Naive thymus-derived CD4-positive, alpha-beta T cell (primary cell): ENCODE measurements at places on chromosomes 11 and 22. TPM values are rescaled to one million over a fixed set of nuclear protein-coding genes. Genes with fewer than 3 reads are reported as not detected.

KCNJ11 gene
- 0.24 TPM for total RNA-seq

DNA sequence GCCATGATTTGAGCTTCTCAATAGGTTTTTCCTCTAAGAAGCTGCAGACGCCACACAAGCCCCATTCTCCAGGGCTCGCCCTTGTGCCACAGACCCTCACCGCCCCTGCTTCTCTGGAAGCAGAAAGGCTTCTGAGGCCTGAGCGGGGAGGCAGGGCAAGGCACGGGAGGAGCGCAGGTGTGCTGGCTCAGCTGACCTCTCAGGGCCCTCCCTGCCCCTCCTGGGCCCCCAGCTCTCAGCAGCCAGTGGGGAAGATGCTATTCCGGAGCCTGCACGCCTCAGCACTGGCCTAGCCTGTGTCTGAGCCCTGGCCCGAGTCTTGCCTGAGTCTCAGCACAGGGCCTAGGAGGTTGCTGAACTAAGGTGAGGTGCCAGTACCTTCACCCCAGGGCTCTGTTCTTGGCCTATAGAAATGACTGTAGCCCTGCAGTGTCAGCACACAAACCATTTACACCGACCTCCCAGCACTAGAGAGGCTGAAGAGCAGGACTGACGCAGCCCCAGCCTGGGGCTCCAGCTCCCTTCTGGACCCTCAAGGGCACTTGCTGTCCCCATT, 47.1 kb upstream of the LMO1 start:
- H3K36me3 ChIP-seq, result no peaks in the 10 kb centered on the region
- no peak overlapping the region for H3K27ac ChIP-seq
- H3K4me3 ChIP-seq, result no peak overlapping the region

GAB4 gene
- not detected for total RNA-seq

DNA sequence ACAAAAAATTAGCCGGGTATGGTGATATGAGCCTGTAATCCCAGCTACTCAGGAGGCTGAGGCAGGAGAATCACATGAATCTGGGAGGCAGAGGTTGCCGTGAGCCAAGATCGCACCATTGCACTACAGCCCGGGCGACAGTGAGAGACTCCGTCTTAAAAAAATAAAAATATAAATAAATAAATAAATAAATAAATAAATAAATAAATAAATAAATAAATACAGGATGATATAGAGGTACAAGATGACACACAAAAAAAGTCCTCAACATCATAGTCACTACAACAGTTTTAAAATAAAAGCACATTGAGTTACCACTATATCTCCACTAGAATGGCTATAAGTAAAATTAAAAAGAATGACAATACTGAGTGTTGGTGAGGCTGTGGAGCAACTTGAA, 97.8 kb downstream of the ALX4 start:
- H3K4me1 ChIP-seq, result no peaks in the 10 kb centered on the region
- no peaks in the 10 kb centered on the region for H3K27me3 ChIP-seq
- DNase-seq, result no peak
- no peak overlapping the region for H3K4me3 ChIP-seq
- no peak overlapping the region for H3K27ac ChIP-seq

DNA sequence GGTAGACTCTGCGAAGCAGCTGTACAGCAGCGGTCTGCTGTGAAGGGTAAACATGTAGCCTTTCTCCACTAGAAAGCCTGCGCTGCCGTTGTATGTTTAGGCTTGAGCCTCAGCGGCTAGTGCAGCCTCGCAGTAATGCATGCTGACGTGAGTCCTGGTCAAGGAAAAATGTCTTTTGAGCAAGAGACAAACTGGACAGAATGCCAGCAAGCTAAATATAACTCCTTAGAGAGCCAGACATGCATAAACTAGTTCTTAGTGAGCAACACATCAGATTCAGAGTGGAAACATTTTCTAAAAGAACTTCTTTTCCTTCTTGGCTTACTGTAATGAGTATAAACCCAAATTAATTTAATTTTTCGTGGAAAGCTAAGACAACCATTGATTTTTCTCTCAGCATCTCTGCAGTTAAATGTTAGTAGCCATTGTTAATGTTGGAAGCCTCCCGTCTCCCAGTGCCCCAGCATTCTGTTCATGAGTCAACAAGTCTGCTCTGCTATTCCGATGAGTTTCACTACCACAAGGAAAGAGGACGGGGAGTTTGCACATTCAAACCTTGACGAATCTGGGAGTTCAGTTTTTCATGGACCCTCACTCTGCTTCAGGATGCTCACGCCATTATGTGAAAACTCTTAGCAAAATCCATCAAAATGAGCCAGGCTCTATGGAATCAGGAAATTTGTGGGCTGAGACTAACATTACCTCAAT, 51.4 kb downstream of the JAM3 start:
- DNase-seq, result no peak
- no peaks in the 10 kb centered on the region for H3K4me1 ChIP-seq
- H3K27me3 ChIP-seq, result no peaks in the 10 kb centered on the region
- no peaks in the 10 kb centered on the region for H3K36me3 ChIP-seq

DNA sequence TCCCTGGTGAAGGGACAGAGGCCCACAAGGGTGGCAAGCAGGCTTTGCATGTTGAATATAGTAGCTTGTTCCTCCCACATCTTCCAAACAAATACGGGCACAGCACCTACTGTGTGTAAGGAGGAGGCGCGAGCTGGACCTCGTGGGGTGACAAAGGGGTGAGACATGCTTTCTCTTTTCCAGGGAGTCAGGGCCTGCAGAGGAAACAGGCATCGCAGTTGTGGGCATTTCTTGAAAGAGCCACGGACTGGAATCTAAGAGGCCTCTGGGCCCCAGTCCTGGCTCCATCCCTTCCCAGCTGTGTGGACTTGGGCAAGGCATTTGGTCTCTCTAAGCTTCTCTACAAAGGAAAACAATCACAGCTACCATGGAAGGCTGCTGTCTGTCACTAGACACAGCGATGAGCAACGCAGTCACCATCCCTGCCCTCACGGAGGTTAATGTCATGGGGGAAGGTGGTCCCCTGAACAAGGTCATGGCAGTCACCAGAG, 13.0 kb upstream of the CDC42EP1 start:
- H3K36me3 ChIP-seq, result no peaks in the 10 kb centered on the region
- no peak overlapping the region for H3K27ac ChIP-seq
- no peak for DNase-seq
- no peaks in the 10 kb centered on the region for H3K27me3 ChIP-seq
- no peak overlapping the region for H3K4me3 ChIP-seq
- no peaks in the 10 kb centered on the region for H3K4me1 ChIP-seq

DNA sequence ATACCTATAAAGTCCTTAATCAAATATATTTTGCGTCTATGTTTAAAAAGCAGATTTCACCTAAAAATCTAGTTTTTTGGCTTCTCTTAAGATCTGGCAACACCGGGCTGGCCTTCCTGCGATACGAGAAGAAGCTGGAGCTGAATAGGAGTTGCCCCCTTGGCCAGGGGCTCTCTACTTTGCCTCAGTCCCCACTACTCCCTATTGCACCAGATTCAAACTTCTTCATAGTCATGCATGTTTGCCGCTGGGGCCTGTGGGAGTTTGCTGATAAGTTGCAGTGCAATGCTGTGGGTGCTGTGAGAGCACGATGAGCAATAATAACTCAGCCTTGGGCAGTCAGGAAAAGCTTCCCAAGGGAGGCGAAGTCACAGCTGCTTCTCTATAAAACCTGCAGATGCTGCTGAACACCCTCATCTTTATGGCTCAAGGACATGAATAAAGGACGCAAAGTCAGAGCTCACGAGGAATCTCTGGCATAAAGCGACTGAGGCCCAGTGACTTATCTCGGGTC, 15.2 kb upstream of the EIF3D start:
- H3K27ac ChIP-seq, result no peak overlapping the region
- H3K27me3 ChIP-seq, result no peaks in the 10 kb centered on the region
- no peak for DNase-seq
- no peaks in the 10 kb centered on the region for H3K36me3 ChIP-seq

FIBIN gene
- total RNA-seq, result not detected in 2 replicates

GRCh38 chr11:103315248-103315647, 206.0 kb downstream of the DYNC2H1 start:
- H3K27ac ChIP-seq, result no peak overlapping the region
- no peak for DNase-seq
- no peaks in the 10 kb centered on the region for H3K27me3 ChIP-seq
- no peaks in the 10 kb centered on the region for H3K36me3 ChIP-seq
- no peaks in the 10 kb centered on the region for H3K4me1 ChIP-seq
- no peak overlapping the region for H3K4me3 ChIP-seq

DNA sequence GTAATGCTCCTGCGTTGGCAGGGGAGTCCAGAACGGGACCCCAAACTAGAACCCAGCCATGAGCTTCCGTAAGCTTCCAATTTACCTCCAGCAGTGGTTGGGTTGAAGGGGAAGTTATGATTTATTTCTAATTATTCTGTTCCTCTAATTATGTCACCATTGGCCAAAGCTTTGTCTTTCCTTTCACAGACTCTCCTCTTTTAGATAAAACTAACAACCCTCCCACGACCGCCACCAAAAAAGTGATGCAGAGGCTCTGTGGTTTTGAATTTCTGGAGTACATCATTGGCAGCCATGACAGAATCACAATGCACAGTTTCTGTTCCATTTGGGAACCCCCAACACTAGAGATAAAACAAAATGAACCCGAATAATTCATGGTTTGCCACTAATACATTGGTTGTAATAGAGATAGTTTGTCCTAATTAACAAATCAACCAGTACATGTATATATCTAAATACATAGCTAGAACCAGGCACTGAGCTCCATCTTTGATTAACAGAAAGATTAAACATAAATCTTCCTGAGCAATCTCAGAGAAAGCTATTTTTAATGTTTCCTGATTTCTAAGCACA, 64.3 kb downstream of the ETS1 start:
- peaks cover 18% of the 10 kb centered on the region for H3K36me3 ChIP-seq
- peak; percentile 70 for DNase-seq
- no peaks in the 10 kb centered on the region for H3K27me3 ChIP-seq

MGAT3 gene
- total RNA-seq, result 0.59 TPM

GRCh38 chr22:27283714-27284113, 517.8 kb downstream of the MN1 start:
- no peak for DNase-seq
- H3K36me3 ChIP-seq, result no peaks in the 10 kb centered on the region
- H3K4me1 ChIP-seq, result no peaks in the 10 kb centered on the region
- no peak overlapping the region for H3K27ac ChIP-seq
- H3K27me3 ChIP-seq, result no peaks in the 10 kb centered on the region

SCGB1D2 gene
- total RNA-seq, result not detected in 2 replicates

BAIAP2L2 gene
- 1.9 TPM for total RNA-seq

DNA sequence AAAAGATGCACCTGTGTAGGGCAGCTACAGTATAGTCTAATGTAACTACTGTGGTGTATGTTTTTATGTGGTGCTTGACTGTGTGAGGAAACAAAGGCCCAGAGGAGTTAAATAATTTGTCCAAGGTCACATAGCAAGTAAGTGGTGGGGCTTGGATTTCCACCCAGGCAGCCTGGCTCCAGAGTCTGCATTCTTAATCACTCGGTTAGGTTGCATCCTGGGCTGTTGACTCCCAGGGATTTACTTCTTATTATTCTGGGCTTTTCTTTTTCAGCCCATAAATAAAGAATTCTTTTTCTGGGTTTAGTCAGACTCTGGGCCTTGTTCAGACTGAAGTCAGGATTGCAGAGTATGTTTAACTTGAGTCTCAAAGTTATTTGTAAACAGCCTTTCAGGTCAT, 82.1 kb downstream of the ARHGAP42 start:
- no peak for DNase-seq
- no peak overlapping the region for H3K27ac ChIP-seq
- H3K4me3 ChIP-seq, result no peak overlapping the region
- H3K27me3 ChIP-seq, result no peaks in the 10 kb centered on the region
- H3K36me3 ChIP-seq, result no peaks in the 10 kb centered on the region

GRCh38 chr11:121448431-121448941, 3.6 kb upstream of the SORL1 start:
- H3K27ac ChIP-seq, result peak overlapping the region; percentile 83
- H3K4me3 ChIP-seq, result peak overlapping the region; percentile 15
- peaks cover 3% of the 10 kb centered on the region for H3K36me3 ChIP-seq

- H3K4me1 ChIP-seq, result no peaks in the 10 kb centered on the region
- no peak overlapping the region for H3K4me3 ChIP-seq
- no peak for DNase-seq
These were observed 45.0 kb upstream of the APOA1 start for GRCh38 chr11:116882386-116882785.

- no peaks in the 10 kb centered on the region for H3K36me3 ChIP-seq
- no peaks in the 10 kb centered on the region for H3K27me3 ChIP-seq
- H3K27ac ChIP-seq, result no peak overlapping the region
- no peaks in the 10 kb centered on the region for H3K4me1 ChIP-seq
These were observed 58.8 kb downstream of the MYO18B start for GRCh38 chr22:25800766-25801165.

DNA sequence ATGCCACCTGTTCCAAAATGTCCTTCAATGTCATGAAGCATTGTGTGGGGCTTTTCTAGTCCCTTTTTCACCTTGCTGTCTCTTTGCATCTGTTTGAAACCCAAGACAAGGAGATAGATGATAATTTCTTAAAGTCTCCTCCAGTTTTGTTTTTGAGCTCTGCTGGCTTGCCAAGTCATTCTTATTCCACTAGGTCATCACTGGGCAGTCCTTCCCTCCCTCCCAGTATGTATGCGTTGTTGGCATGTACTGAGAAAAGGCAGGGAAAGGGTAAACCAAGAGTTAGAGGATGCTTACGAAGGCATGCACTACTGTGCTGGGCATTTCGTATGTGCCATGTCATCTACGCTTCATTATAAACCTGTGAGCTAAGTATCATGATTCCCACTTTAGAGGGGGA, 78.6 kb downstream of the PARVA start:
- H3K4me1 ChIP-seq, result no peaks in the 10 kb centered on the region
- no peaks in the 10 kb centered on the region for H3K27me3 ChIP-seq
- no peak overlapping the region for H3K27ac ChIP-seq
- H3K36me3 ChIP-seq, result no peaks in the 10 kb centered on the region
- no peak for DNase-seq

XRCC6 gene
- total RNA-seq, result 270 and 280 TPM in 2 replicates

- H3K27me3 ChIP-seq, result no peaks in the 10 kb centered on the region
- H3K4me1 ChIP-seq, result peaks cover 27% of the 10 kb centered on the region
- no peak for DNase-seq
- H3K36me3 ChIP-seq, result no peaks in the 10 kb centered on the region
These were observed 18.8 kb downstream of the MYEOV start for GRCh38 chr11:69312453-69313404.

OR8D4 gene
- not detected for total RNA-seq

- H3K36me3 ChIP-seq, result no peaks in the 10 kb centered on the region
- no peak overlapping the region for H3K4me3 ChIP-seq
- H3K27me3 ChIP-seq, result no peaks in the 10 kb centered on the region
- no peaks in the 10 kb centered on the region for H3K4me1 ChIP-seq
- H3K27ac ChIP-seq, result no peak overlapping the region
- no peak for DNase-seq
These were observed 68.4 kb downstream of the CACNA1I start for GRCh38 chr22:39638958-39639357.

DNA sequence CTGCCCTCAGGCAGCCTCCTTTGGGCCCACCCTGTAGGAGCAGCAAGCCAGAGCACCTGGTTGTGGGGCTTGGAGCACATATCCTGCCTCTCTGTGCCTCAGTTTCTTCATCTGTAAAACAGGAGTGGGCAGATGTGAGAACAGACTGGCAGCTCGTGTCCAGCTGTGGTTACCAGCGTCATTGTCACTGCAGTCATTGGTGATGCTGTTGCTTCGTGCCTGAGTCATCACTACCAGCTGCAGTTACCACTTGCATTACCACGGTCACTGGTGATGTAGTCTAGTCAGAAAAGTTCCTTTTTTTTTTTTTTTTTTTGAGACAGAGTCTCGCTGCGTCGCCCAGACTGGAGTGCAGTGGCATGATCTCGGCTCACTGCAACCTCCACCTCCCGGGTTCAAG, 20.4 kb downstream of the RSPH14 start:
- H3K27me3 ChIP-seq, result no peaks in the 10 kb centered on the region
- no peak overlapping the region for H3K27ac ChIP-seq
- no peaks in the 10 kb centered on the region for H3K36me3 ChIP-seq
- H3K4me3 ChIP-seq, result no peak overlapping the region
- H3K4me1 ChIP-seq, result peaks cover 13% of the 10 kb centered on the region
